Activated T-helper 1 cell treated with anti-CD3 and anti-CD28 coated beads, Interleukin-2, amount 50 U/mL, for 16 hours (primary cell): ENCODE measurements at places on chromosomes 7 and 10.
A peak's percentile ranks its signal among the peaks of the same experiment; 100 is the strongest.

DNA sequence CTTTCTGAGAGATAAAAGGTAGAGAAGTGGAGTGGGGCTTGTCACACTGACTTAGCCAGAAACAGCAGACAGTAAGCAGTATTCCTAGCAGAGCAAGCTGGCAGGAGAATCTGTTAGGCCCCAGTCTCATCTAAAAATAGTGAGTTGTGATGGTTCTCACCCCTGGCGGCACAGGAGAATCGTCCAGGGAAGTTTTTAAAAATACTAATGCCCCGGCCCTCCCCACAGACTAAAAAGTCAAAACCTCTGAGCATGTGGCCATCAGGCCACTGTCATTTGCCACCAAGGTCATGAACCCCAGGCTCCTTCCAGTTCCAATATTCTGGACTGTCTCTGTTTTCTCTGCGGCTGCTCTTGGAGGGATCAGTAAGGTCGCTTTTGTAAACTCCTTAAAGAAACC, 34.0 kb downstream of the LYZL1 start:
- DNase-seq, result no peak

- DNase-seq, result peak; percentile 12
Measured at GRCh38 chr7:2698581-2699288, 10.7 kb downstream of the AMZ1 start.

- DNase-seq, result no peak
Measured at GRCh38 chr7:154096-154799, 38.1 kb upstream of the FAM20C start.

GRCh38 chr7:134203186-134203889, 76.2 kb downstream of the LRGUK start:
- DNase-seq, result no peak

GRCh38 chr7:95517458-95517857, 31.7 kb downstream of the ASB4 start:
- DNase-seq, result no peak

- no peak for DNase-seq
Measured at GRCh38 chr10:61642150-61642571, 20.6 kb upstream of the CABCOCO1 start.

- no peak for DNase-seq
Measured at GRCh38 chr7:111982133-111982532, 224.1 kb downstream of the DOCK4 start.

DNA sequence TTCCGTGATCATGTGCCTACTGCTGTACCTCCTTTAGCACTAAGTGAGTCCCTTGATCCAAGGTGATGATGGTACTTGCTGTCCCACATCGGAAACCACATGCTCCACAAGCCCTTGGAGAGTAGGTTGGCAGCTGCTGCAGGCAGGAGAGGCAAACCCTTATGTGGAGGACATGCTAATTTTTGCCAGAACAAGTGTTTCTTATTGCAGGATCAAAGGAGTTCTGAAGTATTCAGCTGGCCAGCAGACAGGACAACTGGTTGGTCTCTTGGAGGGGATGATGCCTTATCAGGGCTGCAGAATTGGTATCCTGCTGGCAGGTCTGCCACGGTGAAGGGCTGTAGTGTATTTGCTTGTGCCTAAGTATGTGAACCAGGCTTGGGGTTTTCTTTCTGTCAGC, 36.8 kb downstream of the NACAD start:
- no peak for DNase-seq

DNA sequence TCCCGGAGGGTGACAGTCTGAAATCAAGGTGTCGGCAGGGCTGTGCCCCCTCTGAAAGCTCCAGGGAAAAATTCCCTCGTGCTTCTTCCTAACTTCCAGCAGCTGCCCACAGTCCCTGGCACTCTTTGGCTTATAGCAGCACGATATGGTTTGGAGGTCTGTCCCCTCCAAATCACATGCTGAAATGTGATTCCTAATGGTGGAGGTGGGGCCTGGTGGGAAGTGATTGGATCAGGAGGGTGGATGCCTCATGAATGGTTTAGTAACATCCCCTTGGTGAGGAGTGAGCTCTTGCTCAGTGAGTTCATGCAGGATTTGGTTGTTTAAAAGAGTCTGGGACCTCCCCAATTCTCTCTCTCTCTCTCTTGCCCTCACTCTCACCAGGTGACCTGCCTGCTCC, 51.1 kb downstream of the GPAM start:
- DNase-seq, result no peak

DNA sequence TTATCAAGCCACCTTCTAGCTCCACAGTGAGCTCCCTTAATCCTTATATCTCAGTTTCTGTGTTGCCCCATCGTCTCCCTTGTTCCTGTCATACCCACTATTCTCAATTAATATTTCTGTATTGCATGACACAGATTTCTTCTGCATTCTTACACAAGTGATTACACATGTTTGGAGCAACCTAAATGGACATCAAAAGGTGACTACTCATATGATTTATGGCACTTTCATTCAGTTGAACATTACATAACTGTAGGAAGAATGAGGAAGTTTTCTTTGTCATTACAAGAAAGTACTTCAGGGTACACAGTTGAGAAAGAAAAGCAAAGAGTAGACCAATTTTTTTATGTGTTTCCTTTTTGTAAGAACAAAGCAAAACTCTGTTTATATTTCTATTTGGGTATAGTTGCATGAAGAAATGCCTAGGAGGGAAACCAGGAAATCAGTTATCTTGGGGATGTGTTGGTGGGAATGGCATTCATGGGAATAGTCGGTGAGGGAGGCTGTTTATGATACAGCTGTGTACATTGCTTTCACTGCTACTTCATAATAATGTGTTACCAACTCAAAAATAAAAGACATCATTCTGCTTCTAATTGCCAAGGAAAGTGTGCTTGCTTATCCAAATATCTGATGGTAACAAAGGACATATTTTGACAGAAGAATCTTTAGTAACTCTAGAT, 23.6 kb upstream of the PRSS37 start:
- no peak for DNase-seq

- DNase-seq, result no peak
Measured at GRCh38 chr10:79223091-79224048, 123.9 kb upstream of the PPIF start.

- no peak for DNase-seq
Measured at GRCh38 chr7:151207804-151208203, 2.5 kb downstream of the H2BK1 start.

GRCh38 chr10:78035025-78035424, 1.4 kb downstream of the RPS24 start:
- no peak for DNase-seq

- no peak for DNase-seq
Measured at GRCh38 chr10:24751716-24752115, 28.0 kb upstream of the ARHGAP21 start.

DNA sequence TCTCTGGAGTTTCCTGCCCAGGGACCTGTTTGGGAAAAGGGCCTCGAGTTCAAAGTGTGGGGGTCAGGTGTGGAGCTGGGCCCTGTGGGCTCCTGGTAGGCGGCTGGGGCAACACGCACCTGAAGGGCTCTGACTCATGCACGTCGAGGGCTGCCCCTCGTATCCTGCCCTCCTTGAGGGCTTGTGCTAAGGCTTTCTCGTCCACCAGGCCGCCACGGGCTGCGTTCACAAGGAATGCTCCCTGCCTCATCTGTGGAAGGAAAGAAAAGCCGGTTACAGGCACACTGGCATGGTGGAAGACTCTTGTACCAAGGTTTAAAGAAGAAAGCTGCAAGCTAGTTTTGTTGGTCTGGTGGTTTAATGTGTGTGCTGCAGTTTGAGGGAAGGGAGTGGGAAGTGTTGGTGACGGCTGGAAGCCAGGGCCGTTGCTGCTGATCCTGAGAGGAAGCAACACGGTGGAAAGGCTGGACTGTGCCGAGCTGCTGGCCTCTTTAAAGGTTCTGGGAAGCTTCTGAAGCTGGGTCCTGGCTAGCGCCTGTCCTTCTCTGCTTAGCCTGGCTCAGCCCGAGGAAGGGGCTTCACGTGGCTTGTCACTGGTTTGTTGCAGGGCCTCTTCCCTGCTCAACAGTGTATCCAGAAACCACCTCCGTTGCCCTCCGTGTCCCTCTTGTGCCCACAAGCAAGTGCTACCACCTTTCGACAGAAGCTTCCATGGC, 52.0 kb downstream of the ZRANB1 start:
- no peak for DNase-seq

GRCh38 chr7:84159435-84159834, 35.2 kb downstream of the SEMA3A start:
- no peak for DNase-seq

GRCh38 chr7:127888411-127888810, 142.8 kb downstream of the LRRC4 start:
- DNase-seq, result no peak

DNA sequence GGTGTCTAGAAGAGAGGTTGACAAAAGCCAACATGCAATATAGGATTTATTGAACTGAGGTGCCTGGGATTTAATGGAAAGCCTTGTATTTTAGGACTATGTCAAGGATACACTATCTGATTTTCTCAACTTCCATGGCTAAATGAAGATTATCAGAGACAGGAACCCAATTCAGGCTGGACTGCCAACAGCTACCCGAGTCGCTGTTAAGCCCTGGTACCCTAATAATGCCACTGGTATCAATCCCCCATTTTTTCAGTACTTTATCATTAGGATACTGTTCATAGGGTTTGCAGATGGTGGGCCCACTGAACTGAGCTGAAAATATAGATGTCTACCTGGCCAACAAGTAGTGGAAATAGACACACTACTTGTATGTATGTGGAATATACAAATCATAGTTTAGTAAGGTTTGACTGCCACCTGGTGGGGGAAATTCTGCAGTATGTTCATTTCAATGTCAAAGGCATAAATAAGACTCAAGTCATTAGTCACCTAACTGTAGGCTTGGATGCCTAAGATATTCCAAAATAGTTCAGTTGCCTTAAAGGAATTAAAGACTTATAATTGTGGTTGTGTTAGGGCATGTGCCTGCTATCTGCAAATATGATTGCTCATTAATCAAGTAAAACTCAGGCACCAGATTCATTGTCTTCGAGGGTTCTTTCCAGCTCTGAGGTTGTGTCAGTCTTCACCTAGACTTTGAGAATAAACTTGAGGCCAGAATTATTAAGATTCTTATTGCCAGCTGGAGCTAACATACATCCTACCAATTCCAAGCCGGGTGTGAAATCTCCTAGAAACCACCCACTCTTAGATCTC, 34.1 kb upstream of the NOBOX start:
- no peak for DNase-seq

DNA sequence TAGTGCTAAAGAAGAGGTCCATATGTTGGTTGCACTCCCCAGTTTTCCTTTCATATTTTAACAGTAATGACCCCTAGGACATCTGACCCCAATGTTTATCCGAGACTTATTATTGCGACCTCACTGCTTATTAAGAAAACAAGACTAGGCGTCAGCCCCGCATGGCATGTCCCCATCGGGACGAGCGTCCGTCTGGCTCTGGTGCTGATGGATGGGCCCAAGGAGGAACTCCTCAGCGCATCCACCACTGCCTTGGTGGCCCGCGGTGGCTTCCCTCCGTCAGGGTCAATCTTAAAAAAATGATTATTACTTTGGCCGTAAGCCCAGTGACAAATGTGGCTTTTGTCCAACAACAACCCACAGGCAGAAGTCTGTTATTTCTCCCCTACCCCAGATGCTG, 40.1 kb upstream of the CXCL12 start:
- no peak for DNase-seq

GRCh38 chr7:13920053-13920697, 69.3 kb downstream of the ETV1 start:
- DNase-seq, result no peak

GRCh38 chr10:51624013-51624412, 75.4 kb downstream of the CSTF2T start:
- no peak for DNase-seq

DNA sequence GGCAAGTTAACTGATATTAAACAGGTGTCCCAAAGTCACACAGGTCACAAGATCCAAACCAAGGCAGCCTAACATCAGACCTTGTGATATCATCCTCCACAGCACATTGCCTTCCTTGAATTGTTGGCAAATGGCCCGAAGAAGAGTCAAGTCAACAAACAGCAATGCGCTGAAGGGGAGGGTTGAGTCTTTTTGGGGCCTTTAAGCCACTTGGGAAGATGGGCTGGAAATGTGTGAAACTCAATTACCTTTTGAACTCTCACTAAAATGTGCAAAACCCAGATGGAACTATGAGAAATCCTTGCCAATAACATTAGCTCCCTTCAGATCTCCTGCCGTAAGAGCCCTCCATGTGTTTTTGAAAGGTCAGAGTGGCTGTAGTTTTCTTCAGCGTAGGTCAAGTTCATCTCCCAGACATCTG, 47.9 kb upstream of the STK17A start:
- no peak for DNase-seq

- no peak for DNase-seq
Measured at GRCh38 chr10:67812007-67812406, 26.0 kb downstream of the DNAJC12 start.

DNA sequence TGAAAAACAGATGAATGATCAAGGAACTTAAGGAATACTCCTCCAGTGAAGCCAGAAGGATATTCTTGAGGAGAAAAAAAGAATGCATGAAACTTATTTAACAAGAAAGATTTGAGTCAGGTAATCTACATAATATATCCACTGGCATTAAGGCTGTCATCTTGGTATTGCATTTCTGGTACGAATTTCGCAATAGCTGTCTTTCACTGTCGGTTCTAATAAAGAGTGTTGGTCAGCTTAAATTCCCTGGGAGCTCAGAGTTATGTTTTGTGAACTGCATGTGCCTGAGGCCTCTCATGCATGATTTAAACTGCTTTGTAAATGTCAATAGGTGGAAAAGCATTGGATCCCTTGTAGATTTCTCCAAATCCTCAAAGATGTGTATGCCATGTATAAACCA, 565.3 kb upstream of the GALNT17 start:
- DNase-seq, result no peak
